ENCODE measurements at places on chromosomes 3 and 15.
A peak's percentile ranks its signal among the peaks of the same experiment; 100 is the strongest.

DNA sequence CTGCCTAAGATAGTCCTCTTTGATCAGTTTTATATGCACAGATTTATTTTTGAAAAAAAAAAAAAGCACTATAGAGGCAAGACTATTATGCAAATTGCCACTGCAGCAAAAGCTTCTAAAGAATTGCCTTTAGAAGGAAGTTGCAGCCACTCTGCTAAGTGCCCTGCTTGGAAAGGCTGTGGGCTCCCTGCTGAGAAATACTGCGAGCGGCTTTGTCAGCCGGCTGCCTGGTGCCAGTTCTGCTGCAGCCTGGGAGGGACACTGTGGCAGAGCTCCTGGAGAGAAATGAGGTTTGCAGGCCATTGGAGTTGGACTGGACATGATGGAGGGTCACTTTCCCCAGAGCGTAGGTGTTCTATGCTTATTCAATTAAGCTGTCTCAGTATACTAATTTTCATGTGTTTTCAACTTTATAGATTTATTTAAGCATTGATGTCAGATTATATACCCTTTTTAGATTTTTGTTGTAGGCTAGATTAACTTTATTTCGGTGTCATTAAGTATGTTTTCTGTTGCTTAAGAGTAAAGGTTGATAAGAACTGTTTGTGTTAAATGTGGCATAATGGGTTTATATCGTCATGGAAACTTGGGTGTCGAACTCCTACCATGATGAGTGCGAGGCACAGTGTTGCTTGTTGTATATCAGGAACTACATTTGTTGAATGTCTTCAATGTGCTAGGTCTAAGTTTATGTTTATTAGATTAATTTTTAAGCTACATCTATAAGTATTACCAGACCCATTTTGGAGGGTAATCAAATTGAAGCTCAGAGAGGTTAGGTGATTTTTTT is 6.6 kb downstream of the MAP2K5 start:
- no peak for DNase-seq

- DNase-seq, result no peak
Measured at GRCh38 chr15:69489073-69489571, 36.5 kb downstream of the RPLP1 start.

- DNase-seq, result no peak
Measured at GRCh38 chr3:93867425-93867824, 106.3 kb downstream of the PROS1 start.

DNA sequence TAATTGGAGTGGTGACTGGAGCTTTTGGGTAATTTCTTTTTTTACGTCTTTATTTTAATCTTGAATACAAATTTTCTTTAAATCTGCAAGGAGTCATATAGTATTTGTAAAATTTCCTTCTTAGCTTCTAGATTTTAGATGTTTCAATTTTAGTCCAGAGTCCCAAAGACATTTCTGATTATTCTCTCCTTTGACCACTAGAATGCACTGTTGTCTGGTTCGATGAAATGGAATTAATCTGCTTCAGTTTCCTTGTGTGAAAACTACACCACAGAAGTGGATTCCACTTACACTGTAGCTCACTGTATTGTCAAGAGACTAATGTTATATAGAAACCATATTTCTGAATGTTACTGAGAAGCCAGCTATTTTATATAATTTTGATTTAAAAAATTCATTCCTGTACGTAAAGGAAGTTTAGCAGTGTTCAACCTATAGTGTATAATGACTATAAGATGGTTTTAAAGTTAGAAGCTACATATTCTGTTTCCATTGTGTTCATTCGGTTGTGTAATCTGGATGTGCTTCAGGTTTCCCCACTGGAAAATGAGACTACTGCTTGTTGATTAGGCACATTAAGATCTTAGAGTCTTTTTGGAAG is 6.1 kb downstream of the GRAMD1C start:
- DNase-seq, result no peak

GRCh38 chr15:91997163-91997562 is 143.7 kb downstream of the SLCO3A1 start:
- no peak for DNase-seq

- DNase-seq, result no peak
Measured at GRCh38 chr15:31212326-31213080, 111.0 kb upstream of the TRPM1 start.

DNA sequence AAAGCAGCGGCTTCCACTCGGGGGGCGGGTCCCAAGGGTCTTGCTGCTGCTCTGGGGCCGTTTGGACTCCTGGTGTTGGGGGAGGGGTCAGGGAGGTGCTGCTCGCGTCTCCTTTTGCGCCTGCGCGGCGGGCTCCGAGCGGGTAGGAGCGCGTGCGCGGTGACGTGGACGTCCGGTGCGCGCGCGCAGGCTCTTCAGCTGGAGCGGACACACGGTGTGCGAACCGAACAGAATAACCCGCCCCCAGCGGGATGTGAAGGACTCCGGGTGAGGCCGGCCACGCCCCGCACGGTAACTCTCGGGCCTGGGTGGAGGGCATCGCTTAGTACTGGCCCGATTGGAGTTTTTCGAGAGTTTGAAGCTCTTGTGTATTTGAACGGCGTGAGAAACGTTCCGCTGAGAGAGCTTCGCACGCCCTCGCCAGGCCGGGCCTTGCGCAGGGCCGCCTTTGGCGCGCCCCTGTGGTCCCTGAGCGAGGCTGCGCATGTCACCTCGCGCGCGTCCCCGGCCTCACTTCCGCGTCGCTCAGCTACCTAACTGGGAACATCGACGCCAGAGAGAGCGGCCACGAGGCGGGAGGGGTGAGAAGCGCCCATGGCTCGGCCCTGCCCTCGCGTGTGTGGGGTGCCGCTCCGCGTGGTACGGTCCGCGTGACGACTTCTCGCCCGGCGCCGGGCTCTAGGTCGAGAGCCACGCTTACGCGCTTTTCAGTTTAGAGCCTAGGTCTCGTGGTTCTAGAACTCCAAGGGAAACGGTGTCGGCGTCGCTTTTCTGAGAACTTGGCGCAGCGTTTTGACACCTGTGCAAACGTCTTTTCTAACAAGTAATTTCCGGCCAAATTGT is at the start of gene MGA:
Gene MGA (plus strand): TSS at position 171 of the 843 bp plus-strand sequence.
- peak; percentile 25 for DNase-seq

DNA sequence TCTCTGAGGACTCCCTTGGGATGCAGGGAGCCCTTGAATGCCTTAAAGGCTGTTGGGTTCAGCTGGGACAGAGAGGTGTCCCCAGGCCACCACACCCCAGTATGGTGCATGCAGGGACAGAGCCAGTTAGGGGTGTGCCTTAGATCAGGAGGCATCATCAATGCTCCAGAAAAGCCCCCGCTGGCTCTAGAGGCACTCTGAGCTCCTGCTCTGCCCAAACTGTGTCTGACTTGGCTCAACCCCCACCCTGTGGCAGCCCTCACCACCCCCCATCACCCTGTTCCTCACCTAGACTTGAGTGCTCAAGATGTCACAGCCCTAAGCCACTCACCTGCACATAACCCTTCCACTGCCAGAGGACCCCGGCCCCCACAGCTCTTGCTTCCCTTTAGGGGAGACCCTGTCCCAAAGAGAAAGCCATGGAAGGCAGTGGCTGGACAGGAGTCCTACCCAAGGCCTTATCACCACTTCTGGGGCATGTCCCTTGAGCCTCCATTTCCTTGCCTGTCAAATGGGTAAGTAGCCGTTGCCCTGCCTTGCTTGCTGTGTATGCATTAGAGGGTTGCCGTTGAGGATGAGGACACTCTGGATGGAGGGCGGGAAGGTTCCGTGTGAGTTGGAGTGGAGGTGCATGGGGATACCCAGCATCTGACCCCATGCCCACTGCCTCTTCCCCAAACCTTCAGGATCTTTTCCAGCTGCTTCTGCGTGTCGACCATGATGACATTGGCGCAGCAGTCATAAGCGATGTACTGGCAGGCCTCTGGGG is 41.4 kb downstream of the ACSBG1 start:
- no peak for DNase-seq

Measured in keratinocyte (primary cell).